ENCODE measurements at places on chromosomes 3 and 15.

DNA sequence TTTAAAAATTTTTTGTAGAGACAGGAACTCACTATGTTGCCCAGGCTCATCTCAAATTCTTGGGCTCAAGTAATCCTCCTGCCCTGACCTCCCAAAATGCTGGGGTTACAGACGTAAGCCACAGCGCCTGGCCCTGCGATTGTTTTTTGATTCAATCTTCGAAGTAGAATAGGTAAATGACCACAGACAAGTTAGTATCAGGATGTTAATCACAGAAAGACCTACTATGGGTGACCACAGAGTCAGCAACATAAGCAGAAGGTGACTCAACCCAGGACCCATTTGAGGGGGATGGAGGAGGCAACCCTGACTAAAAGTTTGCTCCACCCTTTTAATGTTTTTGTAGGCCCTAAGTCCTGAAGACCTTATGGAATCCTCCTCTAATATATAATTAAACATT lies 10.0 kb upstream of the USP3 start:
- no peak for DNase-seq

- DNase-seq = no peak
These were observed 3.8 kb upstream of the USP3 start for GRCh38 chr15:63500265-63501250.

GRCh38 chr15:83323296-83323711 lies 38.8 kb upstream of the BNC1 start:
- no peak for DNase-seq

- DNase-seq = peak; percentile 94
These were observed 73.6 kb downstream of the TM4SF4 start for GRCh38 chr3:149547954-149548668.

GRCh38 chr3:66050821-66051220 lies 12.1 kb upstream of the MAGI1 start:
- no peak for DNase-seq

GRCh38 chr15:31607656-31608055 lies 281.0 kb downstream of the KLF13 start:
- DNase-seq = no peak

DNA sequence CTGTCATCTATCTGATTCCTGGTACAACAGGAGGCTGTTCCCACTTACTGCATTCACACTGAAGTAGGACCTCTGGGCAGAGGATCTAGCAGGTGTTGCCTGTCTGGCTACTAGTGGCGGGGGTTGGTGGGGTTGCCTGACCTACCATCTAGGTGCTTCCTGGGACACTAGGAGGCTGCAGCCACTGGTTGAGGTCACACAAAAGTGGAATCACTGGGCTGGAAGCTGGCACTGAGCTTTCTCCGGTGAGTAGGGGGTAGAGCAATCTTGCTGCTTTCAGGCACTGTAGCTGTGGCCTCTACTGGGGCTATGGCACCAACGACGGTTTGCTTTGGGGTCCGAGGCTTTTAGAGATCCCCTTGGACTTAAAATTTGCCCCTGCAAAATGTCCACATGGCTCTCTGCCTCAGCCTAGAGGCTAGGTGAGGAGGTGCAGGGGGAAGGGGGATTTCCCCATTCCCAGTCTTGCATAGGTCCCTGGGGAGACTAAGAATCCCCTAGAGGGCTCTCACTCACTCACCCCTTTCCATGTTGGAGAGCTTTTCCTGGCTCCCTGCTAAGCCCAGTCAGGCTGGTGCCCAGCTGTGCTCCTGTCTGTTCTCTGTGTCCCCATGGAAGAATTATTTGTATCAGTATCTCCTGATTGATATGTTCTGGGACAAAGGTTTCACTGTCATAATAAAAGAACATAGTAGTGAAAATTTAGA lies 397.7 kb upstream of the EPHA6 start:
- no peak for DNase-seq

DNA sequence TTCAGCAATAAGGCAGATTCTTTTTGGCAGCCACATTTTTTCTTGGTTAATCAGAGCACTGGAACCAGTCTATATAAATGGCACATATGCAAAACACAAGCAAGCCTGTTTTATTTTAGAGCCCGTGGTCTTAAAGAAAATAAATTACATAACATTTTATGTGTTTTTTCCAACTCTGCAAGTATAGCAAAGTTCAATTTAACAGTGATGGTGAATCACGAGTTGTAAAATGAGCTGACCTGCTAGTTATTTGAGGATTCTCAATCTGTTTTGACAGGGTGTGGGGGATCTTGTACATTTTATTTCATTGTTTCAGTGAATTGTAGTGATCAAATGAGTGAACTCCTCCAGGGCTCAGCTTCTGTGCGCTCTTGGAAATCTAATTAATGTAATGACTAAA lies 2.7 kb downstream of the ARHGEF26 start:
- DNase-seq = no peak

GRCh38 chr3:43435706-43436105 lies 149.4 kb downstream of the SNRK start:
- DNase-seq = no peak

- no peak for DNase-seq
These were observed 26.7 kb downstream of the EAF1 start for GRCh38 chr3:15453991-15454625.

DNA sequence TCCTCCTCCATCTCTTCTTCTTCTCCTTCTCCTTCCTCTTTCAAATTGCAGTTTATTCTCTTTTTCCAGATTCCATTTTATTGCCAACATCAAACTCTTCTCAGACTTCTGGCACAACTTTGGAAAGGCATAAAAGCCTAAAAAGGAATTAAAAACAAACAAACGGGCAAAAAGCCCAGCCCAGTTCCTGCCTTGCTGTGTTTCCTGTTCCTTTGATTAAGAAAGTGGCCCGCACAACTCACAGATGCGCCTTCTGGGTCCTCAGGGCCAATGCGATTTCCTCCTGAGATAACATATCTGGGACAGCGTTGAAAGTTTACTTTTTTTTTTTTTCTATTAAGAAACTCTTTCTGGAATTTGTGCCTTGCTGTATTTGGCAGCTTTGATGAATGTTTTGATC lies 158.7 kb upstream of the UBE3A start:
- no peak for DNase-seq

- peak; percentile 54 for DNase-seq
These were observed 8.7 kb downstream of the KIF7 start for GRCh38 chr15:89646416-89647141.

GRCh38 chr3:194548346-194549321 lies 61.8 kb upstream of the ATP13A3 start:
- DNase-seq = no peak

- DNase-seq = no peak
These were observed 295.6 kb downstream of the GAP43 start for GRCh38 chr3:115918900-115919299.

DNA sequence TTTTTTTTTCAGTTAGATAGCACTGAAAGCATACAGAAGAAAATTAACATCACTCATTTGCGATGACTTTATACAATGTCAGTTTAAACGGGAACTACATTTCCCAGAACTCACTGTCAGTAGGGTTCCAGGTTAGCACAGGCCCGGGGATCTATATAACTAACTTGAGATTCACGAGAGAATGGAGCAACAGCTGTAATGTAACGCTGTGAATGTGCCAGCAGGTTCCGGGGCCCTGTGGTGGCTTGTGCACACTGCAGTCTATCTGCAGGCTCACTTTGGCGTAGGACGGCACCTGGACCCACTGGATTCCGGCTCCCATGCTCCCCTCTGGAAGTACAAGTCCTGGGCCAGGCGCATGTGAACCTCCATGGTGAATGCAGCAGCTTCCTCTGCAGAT lies 19.4 kb downstream of the CCR1 start:
- DNase-seq = no peak

DNA sequence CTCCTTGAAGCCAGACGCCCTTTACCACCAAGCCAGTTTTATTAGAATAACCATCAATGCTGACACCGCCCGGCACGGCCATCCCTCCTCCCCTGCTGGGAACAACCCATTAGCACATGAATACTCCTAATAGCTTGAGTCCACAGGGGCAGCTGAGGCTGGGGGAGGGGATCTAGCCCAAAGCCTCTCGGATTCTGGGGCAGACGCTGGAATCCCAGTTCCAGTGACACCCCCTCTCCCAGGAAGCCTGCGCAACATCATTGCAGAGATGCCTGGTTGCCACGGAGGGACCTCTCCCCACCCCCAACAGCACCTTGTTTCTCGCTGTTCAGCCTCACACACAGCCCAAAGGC lies 1.2 kb upstream of the LINGO1 start:
- DNase-seq = no peak

GRCh38 chr3:10926811-10927521 lies 65.6 kb upstream of the SLC6A1 start:
- no peak for DNase-seq

DNA sequence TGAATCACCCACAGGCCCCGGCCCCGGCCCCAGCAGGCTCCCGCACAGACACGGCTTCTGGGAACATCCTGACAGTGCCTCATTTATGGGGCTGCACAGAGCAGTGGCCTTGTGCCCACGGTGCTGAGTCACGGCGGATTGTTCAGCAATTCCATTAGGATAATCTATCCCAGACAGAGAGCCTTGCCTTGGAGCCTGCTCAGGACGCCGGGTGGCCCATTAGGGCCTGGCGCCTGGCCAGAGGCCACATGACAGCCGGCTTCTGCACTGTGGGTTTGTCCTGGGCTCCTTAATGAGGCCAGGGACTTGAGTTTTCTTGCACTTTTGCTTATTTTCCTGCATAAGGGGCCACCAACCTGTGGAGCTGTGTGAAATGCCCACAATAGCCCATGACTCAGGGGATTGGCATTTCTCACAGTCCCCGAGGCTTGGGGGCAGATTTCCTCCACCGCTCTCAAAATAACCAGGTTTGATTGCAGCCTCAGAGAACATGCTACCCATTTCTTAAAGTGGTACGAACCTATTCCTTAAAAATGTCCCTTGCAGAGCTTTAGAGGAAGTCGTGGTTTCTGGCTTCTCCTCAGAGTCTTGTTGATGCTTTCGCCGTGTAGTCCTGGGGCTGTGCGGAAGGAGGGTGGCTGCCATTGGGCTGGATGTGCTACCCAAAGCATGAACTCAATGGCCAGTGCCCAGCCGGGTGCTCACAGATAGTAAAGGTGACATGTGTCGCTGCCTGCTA lies 19.0 kb downstream of the SYNM start:
- DNase-seq = peak; percentile 97

DNA sequence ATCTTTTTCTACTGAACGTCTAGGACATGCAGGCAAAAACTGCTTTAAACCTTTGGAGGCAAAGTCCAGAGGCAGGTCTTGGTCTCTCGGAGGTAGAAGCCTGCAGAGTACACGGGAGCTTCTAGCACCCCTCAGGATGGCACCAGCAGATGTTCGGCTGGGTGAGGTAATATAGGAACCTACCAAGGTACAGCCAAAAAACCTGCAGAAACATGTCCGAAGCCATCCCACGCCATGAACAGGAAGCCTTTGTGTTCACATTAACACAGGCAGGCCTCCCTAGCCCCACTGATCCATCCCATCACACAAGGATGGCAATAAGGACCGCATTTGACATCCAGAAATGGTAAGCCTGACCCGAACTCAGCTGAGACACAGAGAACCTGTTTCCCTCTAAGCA lies 157.9 kb upstream of the HES1 start:
- DNase-seq = no peak

DNA sequence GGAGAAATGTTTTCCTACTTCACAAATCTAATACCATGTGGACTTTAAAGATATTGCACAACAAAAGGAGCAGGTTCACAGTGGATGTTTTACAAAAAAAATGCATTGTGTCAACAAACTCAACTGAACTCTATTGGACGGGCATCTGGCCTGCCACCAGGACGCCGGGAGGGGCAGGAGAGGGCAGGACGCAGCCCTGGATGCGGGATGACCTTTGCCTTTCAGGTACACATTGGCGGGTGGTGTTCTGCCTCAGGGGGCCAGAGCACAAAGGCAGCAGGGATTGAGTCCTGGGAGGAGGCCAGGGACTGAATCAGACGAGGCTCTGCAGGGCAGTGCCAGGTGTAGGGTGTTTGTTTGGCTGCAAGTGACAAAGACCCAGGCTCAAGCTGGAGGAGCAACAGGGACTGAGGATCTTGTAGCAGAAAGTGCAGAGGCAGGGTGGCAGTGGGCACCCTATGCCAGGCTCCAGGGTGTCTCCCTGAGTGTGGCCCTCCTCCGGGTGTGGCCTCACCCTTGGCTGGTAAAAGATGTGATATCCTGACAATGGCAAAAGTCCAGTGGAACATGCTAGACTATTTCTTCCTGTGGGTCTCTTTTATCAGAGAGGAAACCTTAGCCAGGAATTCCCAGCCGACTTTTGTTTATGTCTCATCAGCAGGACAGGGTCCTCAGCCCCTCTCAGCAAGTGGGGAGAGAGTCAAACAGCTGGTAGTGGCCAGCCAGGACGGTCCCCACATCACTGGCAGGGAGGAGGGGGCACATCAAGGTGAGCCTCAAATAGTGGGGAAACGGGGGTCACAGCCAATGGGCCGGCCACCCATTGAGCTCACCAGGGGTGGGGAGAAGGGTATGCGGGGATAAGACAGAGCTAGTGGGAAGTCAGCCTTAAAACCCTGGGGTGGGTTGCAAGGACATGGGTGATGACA lies 29.7 kb upstream of the KLF13 start:
- DNase-seq = peak; percentile 68

DNA sequence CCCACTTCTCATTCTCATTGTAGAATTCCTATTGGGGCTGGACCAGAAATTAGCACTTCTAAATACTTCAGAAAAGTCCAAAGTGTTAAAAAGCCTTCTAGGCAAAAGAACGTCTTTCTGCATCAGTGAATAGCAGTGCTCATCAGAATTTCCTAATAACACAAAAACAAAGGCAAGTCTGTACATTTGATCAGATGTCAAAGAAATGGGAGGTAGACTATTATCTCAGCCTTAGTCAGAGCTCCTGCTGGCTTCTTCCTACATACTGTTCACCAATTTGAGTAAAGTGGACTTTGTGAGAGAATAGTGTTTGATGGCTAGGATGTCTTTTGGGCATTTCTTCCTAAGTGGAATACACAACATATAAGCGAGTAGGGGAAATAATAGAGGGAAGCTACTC lies 48.7 kb downstream of the FOXB1 start:
- no peak for DNase-seq

GRCh38 chr3:68458581-68458980 lies 473.8 kb downstream of the TAFA4 start:
- no peak for DNase-seq

- no peak for DNase-seq
These were observed 43.4 kb downstream of the SEMA3G start for GRCh38 chr3:52401551-52401950.

DNA sequence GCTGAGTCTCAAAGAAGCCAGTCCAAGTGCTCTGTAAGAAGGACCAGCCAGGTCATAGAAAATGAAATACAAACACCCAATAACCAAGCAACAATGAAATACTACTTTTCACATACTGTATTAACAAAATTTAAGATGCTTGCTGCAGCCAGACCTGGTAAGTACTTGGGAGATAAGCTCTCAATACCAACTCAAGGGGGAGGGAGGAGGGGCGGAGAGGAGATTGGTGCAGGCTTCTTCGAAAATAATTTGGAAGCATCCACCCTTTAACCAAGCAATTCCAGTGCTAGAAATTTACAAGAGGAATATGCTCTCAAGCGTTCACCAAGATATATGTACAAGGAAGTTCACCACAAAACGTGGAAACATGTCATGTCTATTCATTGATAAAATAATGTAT lies 7.6 kb upstream of the LRRC2 start:
- DNase-seq = no peak

GRCh38 chr15:98551936-98552562 lies 96.3 kb upstream of the IGF1R start:
- no peak for DNase-seq

GRCh38 chr3:143433787-143434378 lies 314.3 kb downstream of the CHST2 start:
- DNase-seq = no peak

Measured in sigmoid colon (tissue), 7 donors.